Neural crest cell (in vitro differentiated cells): ENCODE measurements at places on chromosomes 4 and X. TPM values are rescaled to one million over a fixed set of nuclear protein-coding genes. Genes with fewer than 3 reads are reported as not detected.

UGT8 gene
- 5.9 and 6.3 TPM in 2 replicates for total RNA-seq

SLC38A5 gene
- 6.5 and 8.8 TPM in 2 replicates for total RNA-seq

DNA sequence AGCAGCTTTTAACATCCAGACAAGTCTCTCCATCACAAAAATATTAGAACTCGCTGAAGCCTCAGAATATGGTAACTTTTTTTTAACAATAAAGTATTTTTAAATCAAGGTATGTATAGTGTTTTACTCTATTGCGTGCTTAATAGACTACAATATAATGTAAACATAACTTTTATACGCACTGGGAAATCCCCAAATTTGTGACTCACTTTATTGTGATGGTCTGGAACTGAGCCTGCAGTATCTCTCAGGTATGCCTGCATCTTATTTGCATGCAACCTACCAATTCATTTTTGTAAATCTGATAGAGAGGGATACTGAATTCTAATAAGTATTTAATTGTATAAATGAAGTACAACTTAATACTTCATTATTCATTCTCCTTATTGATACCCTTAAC, 823.5 kb downstream of the ADGRL3 start:
- DNase-seq, result no peak

FRMD7 gene
- 0.21 and 0.52 TPM in 2 replicates for total RNA-seq

DNA sequence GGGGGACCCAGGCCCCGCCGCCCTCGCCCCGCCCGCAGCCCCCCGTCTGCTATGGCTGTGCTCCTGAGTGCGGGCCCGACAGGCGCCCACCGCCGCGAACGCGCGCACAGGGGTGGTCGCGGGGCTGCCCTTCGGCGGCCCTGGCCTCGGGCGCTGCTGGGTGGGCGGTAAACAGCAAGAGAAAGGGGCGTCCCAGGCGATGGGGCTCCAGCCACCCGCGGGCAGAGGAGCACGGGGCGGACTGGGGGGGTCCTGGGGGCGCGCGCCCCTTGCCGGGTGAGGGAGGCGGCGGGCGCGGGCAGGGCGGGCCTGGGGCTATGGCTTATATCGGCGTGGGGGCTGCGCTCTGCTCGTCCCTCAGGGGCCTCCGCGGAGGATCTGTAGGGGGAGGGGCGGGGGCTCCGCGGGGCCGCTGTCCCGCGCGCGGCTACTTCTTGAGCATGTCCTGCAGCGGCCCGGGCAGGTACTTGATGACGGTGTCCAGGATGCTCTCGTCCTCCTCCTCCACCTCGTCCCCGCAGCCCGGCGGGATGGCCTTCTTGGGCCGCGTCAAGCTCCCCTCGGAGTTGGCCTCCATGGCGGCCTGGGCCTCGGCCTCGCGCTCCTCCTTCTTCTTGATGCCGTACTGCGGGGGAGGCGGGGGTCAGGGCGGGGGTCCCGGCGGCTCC, 39.7 kb downstream of the CPLX1 start:
- DNase-seq, result no peak

DNA sequence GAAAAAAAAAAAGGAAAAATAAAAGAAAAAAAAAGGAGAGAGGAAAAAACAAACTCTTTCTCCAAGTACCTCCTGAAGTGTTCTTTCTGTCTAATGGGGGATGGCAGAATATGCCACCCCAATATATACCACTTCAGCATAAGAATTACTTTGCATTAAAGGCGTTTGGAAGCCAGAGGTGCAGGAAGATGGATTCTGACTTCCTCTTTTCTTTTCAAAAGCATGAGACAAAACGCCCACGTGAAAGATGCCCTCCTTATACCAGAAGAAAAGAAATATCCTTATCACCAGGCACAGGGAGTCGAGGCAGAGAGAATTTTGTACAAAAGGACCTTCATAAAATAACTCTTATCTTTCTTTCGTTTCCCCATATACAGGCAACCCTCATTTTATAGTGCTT, 40.9 kb downstream of the COX18 start:
- DNase-seq, result no peak
